ENCODE measurements at places on chromosomes 7 and 10. TPM values are rescaled to one million over a fixed set of nuclear protein-coding genes. Genes with fewer than 3 reads are reported as not detected.

The MNX1 gene
- total RNA-seq: 0.29 TPM

The FKBP14 gene
- total RNA-seq: 41.0 TPM

The NPC1L1 gene
- total RNA-seq: not detected

The PRSS37 gene
- total RNA-seq: not detected

The WNT16 gene
- total RNA-seq: not detected

The MKX gene
- not detected for total RNA-seq

The CDHR3 gene
- total RNA-seq: 0.58 TPM

The C10orf62 gene
- total RNA-seq: not detected

The CHST3 gene
- 4.3 TPM for total RNA-seq

The PDK4 gene
- total RNA-seq: 1.0 TPM

The EGR2 gene
- total RNA-seq: 1.1 TPM

The RBM20 gene
- 4.6 TPM for total RNA-seq

The TES gene
- 36.4 TPM for total RNA-seq

The LIPA gene
- total RNA-seq: 69.7 TPM

The MBL2 gene
- not detected for total RNA-seq

The CRTAC1 gene
- total RNA-seq: not detected

The SYCE1 gene
- not detected for total RNA-seq

The ARHGEF5 gene
- 2.3 TPM for total RNA-seq

The CHAT gene
- total RNA-seq: not detected

The TSPAN13 gene
- 55.0 TPM for total RNA-seq

The DPYSL4 gene
- 19.6 TPM for total RNA-seq

The GNAI1 gene
- total RNA-seq: 71.9 TPM

The COL13A1 gene
- total RNA-seq: 0.53 TPM

The RBP4 gene
- total RNA-seq: 0.56 TPM

The CYTH3 gene
- 9.8 TPM for total RNA-seq

The AGAP5 gene
- 24.6 TPM for total RNA-seq

The CYP3A4 gene
- not detected for total RNA-seq

The C10orf105 gene
- total RNA-seq: not detected

The FMC1 gene
- total RNA-seq: 21.0 TPM

The AZGP1 gene
- 1.3 TPM for total RNA-seq

The TMEM176A gene
- not detected for total RNA-seq

The PLCE1 gene
- 0.80 TPM for total RNA-seq
